Activated naive CD4-positive, alpha-beta T cell treated with anti-CD3 and anti-CD28 coated beads for 36 hours (primary cell): ENCODE measurements at places on chromosomes 7 and 10. TPM values are rescaled to one million over a fixed set of nuclear protein-coding genes. Genes with fewer than 3 reads are reported as not detected.

SORBS1 gene
- total RNA-seq, result 0.77 TPM

DNA sequence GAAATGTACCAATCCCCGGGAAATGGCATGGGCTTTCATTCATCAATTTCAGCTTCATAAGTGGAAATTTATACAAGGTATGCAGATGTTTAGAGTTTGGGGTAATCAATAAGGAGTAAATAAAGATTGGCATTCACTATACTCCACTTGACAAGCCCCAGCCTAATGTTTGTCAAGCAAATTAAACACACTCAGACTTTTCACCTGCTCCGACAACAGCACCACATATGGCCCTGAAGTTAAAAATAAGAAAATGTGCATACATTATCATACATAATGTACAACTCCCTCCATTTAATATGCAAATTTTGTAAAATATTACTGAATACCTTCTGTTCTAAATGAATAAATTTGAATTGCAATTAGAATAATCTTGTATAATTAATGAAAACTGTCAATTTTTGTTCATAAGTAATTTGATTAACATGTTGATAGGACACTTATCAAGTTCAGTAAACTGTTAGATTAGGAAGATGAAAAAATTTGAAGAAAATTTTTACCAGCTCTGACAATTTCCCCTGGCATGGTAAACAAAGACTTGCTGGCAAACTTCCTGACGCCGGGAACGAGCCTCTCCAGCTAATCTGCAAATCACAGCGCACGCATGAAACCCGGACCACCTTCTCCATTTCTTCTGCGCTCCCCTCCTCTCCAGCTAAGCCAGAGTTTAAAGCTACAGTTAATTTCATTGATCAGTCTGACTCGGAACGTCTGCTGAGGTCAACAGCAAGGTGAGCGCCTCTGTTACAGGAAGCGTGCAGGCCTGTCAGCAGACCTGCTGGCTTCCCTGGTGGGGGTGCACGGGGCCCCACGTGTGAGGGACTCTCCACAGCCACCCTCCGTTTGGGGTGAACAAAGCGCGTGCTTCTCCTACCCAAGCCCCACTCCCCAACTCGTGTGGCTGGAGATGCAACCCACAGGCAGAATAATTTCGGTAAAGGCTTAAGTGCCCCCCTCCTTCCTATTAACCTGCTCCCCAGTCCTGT, 70.7 kb downstream of the EBF3 start:
- no peak for DNase-seq

GRCh38 chr10:93826355-93826754, 67.4 kb upstream of the SLC35G1 start:
- no peak for DNase-seq

SFRP5 gene
- not detected for total RNA-seq

H2BK1 gene
- not detected for total RNA-seq
